ENCODE measurements at places on chromosomes 5 and 9.
A peak's percentile ranks its signal among the peaks of the same experiment; 100 is the strongest.

- no peak for DNase-seq
These were observed 37.2 kb upstream of the KIF2A start for GRCh38 chr5:62268792-62269191.

GRCh38 chr9:99169982-99170761, 51.6 kb downstream of the ALG2 start:
- DNase-seq = no peak

DNA sequence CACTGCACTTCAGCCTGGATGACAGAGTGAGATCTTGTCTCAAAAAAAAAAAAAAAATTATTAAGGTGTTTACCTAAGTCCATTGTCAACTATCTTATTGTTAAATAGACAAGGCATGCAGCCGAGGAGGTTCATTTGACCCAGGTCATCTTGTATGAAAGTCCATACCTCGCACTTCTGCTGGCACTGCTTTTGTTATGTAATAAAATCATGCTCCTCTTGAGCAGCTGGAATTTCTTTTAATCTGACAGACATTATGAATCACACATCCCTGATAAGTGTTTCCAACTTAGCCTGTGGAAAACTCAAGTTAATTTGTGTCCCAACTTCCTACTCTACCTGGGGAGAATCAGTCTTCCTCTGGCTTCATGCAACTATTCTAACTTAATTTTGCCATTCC, 315.6 kb upstream of the KLF4 start:
- DNase-seq = no peak

GRCh38 chr9:122387536-122387935, 16.7 kb downstream of the PTGS1 start:
- no peak for DNase-seq

- DNase-seq = no peak
These were observed 779 bp upstream of the CTNNA1 start for GRCh38 chr5:138752341-138752950.

- no peak for DNase-seq
These were observed 5.8 kb upstream of the SNAPC3 start for GRCh38 chr9:15416880-15417279.

GRCh38 chr5:131416729-131417128, 152.9 kb downstream of the CDC42SE2 start:
- no peak for DNase-seq

GRCh38 chr5:174623433-174624019, 100.9 kb upstream of the MSX2 start:
- no peak for DNase-seq

GRCh38 chr5:150573867-150574817, 66.2 kb downstream of the NDST1 start:
- DNase-seq = no peak

DNA sequence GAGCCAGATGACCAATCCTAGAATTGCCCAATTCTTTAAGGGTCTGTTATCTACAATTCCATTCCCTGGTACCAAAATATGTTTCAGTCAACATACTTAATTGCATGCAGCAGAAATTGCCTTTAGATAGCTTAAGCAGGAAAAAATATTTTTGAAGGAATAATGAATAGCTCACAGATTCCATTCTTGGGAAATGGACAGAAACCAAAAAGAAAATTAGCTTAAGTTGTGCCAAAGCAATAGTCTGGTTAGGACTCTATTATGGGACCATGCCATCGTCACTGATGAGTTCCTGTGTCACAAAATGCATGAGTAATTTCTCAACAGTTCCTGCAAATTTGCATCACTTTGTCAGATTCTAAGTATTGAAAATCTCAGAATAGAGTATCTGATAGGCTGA, 12.3 kb downstream of the ACTBL2 start:
- no peak for DNase-seq

DNA sequence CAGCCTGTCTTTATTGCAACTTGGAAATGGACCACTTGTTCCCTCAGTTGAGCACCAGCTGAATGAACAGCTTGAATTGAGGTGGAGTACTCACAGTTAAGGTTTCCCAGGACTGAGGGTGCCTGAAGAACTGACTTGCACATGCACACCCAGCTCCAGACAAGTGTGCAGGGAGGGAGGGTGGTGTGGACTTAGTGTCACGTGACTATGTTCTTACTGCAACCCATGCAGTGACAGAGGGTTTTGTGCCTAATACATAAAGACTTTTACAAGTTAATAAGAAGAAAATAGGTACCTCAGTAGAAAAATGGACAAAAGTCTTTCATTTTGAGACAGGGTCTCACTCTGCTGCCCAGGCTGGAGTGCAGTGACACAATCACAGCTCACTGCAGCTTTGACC, 18.0 kb downstream of the BARX1 start:
- DNase-seq = no peak

DNA sequence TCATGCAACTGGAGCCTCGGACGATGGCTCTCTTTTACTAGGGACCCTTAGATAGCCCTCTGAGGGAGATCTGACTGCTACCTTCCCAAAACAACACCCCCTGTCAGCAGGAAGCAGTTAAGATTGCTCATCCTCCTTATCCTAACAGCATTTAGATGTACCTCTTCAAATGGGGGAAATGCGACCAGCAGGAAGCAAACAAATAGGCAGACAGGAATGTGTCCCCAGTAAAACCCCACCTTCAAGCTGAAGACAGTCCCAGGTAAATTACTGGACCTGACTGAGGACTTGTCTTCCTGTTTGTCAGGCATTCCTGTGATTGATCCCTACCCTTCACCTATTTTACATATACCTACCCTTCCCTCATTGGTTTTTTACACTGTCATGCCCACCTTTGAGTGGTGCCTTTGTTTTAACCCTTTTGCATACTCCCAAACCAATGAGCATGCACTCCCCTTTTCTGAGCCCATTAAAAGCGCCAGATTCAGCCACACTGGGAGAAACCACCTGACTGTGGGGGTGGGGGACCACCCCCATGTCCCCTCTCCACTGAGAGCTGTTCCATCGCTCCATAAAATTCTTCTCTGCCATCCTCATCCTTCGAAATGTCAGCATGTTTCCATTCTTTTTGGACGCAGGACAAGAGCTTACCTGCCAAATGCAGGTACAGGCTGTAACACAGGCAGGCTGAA, 954.0 kb upstream of the CDH6 start:
- no peak for DNase-seq

- DNase-seq = no peak
These were observed 21.8 kb downstream of the MTMR12 start for GRCh38 chr5:32290922-32291321.

GRCh38 chr9:38343552-38343951, 49.0 kb upstream of the ALDH1B1 start:
- DNase-seq = no peak

GRCh38 chr9:84781458-84781857, 111.9 kb downstream of the NTRK2 start:
- no peak for DNase-seq

GRCh38 chr5:173802670-173803165, 85.4 kb upstream of the CPEB4 start:
- DNase-seq = peak; percentile 66

DNA sequence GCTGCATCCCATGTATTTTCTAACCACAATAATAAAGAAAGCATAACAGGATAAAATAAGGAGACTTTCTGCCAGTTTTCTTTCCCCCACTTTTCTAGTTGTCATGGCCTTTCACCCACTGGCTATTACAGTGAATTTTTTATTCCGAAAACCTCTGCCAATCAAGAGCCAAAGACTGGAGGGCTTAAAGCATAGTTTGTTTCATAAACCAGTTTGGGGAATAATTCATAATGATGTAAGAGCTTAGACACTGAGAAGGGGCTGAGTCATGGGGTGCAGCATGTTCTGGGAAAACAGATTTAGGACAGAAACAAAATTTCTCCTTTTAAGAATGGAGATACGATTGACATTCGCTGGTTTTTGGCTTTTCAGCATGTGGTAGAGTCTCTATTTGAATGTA, 4.4 kb upstream of the GLIPR2 start:
- DNase-seq = no peak

DNA sequence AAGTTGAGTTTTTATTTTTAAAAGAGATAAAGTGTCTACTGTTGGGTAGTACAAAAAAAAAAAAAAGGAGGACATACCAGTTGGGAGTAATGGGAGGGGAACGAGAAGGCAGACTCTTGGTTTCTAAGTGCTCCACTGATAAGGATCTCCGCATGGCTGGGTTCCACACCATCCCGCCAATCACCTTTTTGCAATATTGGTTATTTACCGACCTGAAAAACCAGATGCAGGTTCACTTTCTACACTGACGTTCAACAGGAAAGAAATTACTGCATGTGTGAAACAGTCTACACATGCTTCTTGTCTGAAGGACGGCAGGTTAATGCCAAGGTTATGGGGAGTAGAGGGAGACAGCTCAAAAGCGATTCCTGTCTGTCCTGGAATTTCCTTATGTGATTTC, 75.5 kb downstream of the PTPN3 start:
- no peak for DNase-seq

- no peak for DNase-seq
These were observed 172.3 kb downstream of the SEMA5A start for GRCh38 chr5:9373571-9373970.

- no peak for DNase-seq
These were observed 123.7 kb downstream of the PDE4D start for GRCh38 chr5:59769832-59770231.

DNA sequence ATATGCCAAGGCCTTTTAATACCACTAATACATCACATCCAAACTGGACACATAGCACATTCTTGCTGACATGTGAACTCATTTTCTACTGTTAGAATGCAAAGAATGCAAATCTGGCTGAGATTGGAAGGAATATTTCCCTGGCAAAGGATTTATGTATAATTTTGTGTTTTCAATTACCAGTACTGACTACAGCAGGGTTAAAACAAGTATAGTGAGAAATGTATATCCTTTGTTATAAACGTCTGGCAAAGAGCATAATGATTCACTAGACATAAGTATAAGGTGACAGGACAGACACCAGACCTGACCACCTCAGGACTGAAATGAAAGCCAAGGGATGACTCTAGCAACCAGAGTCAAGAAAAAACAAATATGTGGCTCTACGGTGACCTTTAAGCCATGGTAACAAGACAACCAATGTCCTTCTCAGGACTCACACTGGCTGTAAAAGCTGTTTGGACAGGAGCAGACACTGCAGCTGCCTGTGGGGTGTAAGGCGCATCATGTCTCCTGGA, 95.0 kb downstream of the MRPS27 start:
- DNase-seq = no peak

DNA sequence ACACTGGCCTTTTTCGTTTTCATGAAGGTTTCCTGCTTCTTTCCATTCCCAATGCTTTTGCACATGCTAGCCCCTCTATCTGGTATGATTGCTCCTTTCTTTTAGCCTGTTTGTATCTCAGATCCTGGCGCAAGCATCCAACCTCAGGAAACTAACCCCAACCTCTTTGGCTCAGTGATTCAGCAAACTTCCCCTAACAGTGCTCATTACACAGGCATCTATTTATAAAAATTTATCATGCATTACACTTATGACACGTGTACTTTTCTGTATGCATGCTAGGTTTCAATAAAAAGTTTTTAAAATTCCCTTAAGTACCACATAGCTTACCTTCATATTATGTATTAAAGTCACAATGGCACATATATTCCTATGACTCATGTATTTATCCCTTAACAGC, 218.9 kb downstream of the EPB41L4A start:
- DNase-seq = no peak

- DNase-seq = no peak
These were observed 984.5 kb upstream of the CDH18 start for GRCh38 chr5:20972419-20972925.

- no peak for DNase-seq
These were observed 124.2 kb downstream of the KCNIP1 start for GRCh38 chr5:170628028-170628427.

DNA sequence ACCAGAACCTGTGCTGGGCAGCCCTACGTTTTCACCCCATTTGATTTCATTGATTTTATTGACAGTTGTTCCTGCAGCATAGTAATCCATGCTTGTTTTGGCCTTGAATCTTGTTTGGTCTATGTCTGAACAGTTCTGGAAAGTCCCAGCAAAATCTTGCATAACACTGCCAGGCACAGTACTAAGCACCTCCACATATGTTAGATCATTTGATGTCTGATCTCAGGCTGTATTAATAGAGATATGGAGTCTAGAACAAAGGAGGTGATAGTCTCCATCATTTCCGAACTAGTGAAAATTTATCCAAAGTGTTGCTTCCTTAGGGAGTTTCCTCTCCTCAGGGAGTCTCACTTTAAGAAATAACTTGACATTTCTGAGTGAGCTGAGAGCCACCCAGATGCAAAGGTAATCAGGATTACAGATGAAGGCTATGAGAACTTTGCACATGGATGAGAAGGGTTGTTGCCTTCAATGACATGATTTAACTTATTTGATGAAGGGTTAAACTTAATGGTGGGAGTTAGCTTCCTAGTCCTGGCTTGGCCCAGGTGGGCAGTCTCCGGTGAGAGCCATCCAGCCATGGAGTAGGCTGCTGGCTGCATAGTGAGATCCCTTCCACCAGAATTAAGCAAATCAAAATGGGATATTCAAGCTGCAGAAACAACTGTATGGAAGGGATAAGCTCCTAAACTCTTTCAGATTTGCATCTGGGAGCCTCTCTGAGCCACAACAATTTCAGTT, 173.8 kb upstream of the MVB12B start:
- DNase-seq = peak; percentile 9
